Upper lobe of left lung (tissue), 6 donors: ENCODE measurements at places on chromosomes 1 and 21. TPM values are rescaled to one million over a fixed set of nuclear protein-coding genes. Genes with fewer than 3 reads are reported as not detected.

DNA sequence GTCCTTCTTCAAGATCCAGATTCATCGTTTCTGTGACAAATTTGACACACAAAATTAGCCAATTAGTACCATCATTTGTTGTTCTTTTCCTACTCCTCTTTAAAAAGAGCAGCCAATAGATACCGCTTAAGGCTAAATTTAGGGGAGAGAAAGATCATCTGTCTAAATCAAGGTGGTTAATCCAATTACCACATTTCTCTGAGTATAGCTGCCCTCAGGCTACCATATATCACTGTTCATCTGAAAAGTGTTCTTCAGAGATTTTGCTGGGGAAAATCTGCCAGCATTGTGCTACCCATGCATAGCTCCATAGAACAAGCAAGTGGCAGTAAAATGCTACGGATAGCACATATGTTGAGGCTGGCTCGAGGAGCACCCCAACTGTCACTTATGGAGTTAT lies 110.3 kb upstream of the ESRRG start:
- H3K4me3 ChIP-seq: no peak overlapping the region
- H3K27ac ChIP-seq: no peak overlapping the region
- no peaks in the 10 kb centered on the region for H3K36me3 ChIP-seq
- no peaks in the 10 kb centered on the region for H3K4me1 ChIP-seq
- no peaks in the 10 kb centered on the region for H3K27me3 ChIP-seq
- DNase-seq: no peak

GRCh38 chr1:169368406-169368769 lies 393 bp downstream of the BLZF1 start:
- H3K27me3 ChIP-seq: no peaks in the 10 kb centered on the region
- no peak for DNase-seq
- H3K27ac ChIP-seq: peak overlapping the region; percentile 89
- peaks cover 6% of the 10 kb centered on the region for H3K4me1 ChIP-seq

DNA sequence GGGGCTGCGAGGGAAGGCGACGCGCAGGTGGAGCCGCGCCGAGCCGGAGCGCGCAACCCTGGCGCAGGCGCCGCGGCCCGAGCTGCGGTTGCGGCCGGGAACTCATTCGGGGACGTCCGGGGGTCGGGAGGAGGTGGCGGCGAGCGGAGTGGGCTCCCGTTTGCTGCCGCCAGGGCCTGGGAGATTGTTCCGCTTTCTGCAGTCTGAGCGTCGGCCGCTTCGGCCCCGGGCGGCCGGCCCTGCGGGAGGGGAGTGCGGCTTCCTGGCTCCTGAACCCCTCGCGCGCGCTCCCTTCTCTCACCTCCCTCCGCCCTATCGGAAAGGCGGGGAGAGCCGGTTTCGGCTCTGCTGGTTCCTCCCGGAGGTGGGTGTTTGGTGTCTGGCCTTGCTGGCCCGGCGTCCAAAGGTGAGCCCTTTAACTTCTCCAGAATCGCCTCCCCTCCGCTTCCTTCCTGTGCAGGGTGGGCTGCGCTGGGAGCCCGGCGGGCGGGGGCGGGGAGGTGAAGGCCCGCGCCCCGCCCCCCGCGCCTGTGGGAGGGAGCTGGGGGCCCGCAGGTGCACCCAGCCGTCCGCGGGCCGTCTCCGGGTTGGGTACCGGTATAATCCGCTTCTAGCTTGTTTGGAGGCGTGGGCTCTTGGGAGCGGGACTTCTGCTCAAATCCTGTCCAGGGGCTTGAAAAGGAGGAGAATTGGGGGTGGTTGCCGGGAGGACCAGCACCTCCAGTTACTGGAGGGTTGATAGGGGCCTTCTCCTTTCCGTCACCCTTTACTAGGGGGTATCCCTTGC lies 683 bp downstream of the LRRC8D start:
- peaks cover 29% of the 10 kb centered on the region for H3K4me1 ChIP-seq
- peak overlapping the region; percentile 94 for H3K4me3 ChIP-seq
- H3K36me3 ChIP-seq: no peaks in the 10 kb centered on the region

- peaks cover 14% of the 10 kb centered on the region for H3K4me1 ChIP-seq
- peak overlapping the region; percentile 75 for H3K27ac ChIP-seq
- H3K4me3 ChIP-seq: no peak overlapping the region
Observed at GRCh38 chr1:116329524-116330341, 43.3 kb upstream of the ATP1A1 start.

- no peaks in the 10 kb centered on the region for H3K4me1 ChIP-seq
- H3K27me3 ChIP-seq: no peaks in the 10 kb centered on the region
- DNase-seq: no peak
- H3K36me3 ChIP-seq: no peaks in the 10 kb centered on the region
- H3K27ac ChIP-seq: no peak overlapping the region
- no peak overlapping the region for H3K4me3 ChIP-seq
Observed at GRCh38 chr1:157944663-157945280, 48.7 kb upstream of the KIRREL1 start.

- no peak for DNase-seq
- H3K27me3 ChIP-seq: no peaks in the 10 kb centered on the region
- no peak overlapping the region for H3K4me3 ChIP-seq
- H3K36me3 ChIP-seq: peaks cover under 1% of the 10 kb centered on the region
Observed at GRCh38 chr1:29083317-29084195, 40.1 kb downstream of the TMEM200B start.

- H3K27ac ChIP-seq: peak within 1 kb of the TSS; percentile 97
- H3K4me3 ChIP-seq: peak within 1 kb of the TSS; percentile 71
- no peaks in the 10 kb centered on the region for H3K27me3 ChIP-seq
- H3K36me3 ChIP-seq: no peaks in the 10 kb centered on the region
- DNase-seq: no peak
- peaks cover 47% of the 10 kb centered on the region for H3K4me1 ChIP-seq
Observed at GRCh38 chr1:155173478-155174323, at the start of gene TRIM46. Gene TRIM46, plus strand, starts transcription at chr1:155173849. Its CDS starts 118 bp downstream, at chr1:155173967.

DNA sequence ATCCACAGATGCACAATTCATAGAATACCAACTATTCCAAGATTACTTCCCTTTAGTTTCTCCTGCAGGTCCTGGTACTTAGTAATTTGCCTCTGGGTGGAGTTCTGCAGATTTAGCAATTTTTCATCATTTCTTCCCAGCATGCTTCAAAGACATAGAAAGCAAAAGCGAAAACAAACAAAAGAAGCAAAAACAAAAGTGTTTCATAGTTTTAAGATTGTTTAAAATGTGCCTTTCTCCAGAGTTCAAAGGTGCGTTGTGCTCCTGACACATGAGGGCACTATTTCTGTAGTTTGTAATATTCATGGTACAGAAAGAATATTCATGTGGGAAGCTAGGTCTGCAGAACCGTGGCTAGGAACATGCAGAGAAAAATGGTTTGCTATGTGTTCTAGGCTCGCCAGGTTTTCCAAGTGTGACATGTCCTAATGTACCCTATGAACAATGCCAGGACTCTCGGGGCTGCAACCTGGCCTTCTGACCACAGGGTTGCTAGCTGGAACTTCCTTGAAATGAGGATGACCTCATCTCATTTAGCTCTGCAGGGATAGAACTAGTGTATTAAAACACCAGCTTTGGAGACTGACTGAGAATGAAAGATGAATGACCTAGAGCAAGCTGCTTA lies 30.0 kb upstream of the RCSD1 start:
- no peak overlapping the region for H3K4me3 ChIP-seq
- H3K4me1 ChIP-seq: peaks cover 28% of the 10 kb centered on the region
- no peaks in the 10 kb centered on the region for H3K36me3 ChIP-seq
- DNase-seq: no peak
- H3K27ac ChIP-seq: peak overlapping the region; percentile 74

DNA sequence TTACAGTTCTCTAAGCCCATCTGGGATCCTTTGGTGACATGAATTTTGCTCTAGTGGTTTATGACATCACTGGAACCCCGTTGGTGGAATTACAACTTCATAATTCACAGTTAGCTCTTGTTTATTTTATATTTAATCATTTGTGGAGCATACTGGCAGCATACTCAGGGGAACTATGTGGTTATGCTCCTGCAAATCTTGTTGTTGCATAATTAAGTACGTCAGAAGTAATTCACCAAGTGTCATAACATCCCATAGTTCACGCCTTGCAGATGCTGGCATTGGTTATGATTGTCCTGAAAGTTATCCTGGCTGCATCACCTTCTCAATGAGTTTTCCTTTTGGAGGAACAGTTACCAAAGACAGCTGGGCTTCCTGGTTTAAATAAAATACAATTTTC lies 16.5 kb downstream of the PRRX1 start:
- H3K27ac ChIP-seq: no peak overlapping the region
- no peaks in the 10 kb centered on the region for H3K27me3 ChIP-seq
- H3K36me3 ChIP-seq: no peaks in the 10 kb centered on the region
- no peak overlapping the region for H3K4me3 ChIP-seq
- no peak for DNase-seq

DNA sequence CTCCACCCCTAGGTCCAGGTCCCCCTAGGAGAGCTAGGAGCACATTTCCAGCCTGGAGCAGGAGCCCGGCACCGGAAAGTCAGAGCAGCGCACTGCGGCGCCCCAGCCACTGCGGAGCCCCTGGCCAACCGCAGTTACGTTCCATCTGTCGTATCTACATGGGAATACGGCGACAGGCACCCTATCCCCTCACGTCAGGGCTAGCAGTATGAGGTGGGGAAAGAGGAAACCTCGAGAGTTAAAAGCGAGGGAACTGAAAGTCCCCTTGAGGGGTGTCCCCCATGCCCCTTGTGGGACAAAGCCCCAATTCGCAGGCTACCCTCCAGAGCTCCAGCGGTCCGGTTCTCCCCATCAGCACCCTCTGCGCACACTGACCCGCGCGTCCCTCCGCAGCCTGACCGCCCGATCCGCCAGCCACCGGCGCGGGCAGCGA lies 995 bp downstream of the COLGALT2 start:
- DNase-seq: no peak
- peaks cover 8% of the 10 kb centered on the region for H3K4me1 ChIP-seq
- peak overlapping the region; percentile 61 for H3K4me3 ChIP-seq

GRCh38 chr1:178716111-178716510 lies 8.9 kb upstream of the RALGPS2 start:
- H3K4me3 ChIP-seq: no peak overlapping the region
- H3K4me1 ChIP-seq: no peaks in the 10 kb centered on the region
- no peak for DNase-seq
- no peak overlapping the region for H3K27ac ChIP-seq
- no peaks in the 10 kb centered on the region for H3K27me3 ChIP-seq
- H3K36me3 ChIP-seq: no peaks in the 10 kb centered on the region

GRCh38 chr1:164644774-164645644 lies 86.0 kb downstream of the PBX1 start:
- no peak for DNase-seq
- no peak overlapping the region for H3K4me3 ChIP-seq
- H3K27me3 ChIP-seq: no peaks in the 10 kb centered on the region
- H3K36me3 ChIP-seq: peaks cover 4% of the 10 kb centered on the region
- peaks cover 16% of the 10 kb centered on the region for H3K4me1 ChIP-seq

GRCh38 chr1:185666582-185666981 lies 67.6 kb upstream of the HMCN1 start:
- no peak overlapping the region for H3K4me3 ChIP-seq
- H3K36me3 ChIP-seq: no peaks in the 10 kb centered on the region
- H3K27me3 ChIP-seq: no peaks in the 10 kb centered on the region
- H3K27ac ChIP-seq: no peak overlapping the region

DNA sequence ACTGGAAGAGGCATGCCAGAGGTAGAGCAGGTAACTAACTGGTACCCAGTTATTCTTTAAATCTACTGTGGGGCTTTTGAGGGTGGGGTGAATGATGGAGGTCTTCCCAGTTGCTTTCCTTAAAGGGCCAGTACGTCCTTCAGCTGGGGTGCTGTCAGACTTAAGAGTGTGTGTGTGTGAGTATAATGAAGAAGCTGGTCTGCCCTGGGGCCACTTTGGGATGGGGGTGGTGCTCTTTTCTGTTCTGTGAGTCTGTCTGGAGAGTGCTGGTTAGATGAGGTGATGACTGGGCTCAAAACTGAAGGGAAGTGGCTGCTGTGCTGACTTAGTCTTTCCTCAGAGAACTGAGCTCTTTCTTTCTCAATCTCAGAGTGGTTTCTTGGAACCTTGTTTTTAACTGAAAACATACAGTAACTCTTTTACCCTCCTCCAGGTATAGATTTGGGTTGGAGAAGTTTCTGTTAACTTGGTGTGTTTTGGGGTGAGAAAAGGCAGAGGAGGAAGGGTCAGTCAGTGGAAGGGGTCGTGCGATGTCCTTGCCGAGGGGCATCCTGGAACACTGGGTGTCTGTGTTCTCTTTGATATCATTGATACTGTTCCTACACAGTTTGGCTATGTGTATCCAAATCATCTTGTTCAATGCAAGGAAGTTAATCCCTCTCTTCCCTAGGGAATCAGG lies 746 bp downstream of the MACF1 start:
- peaks cover 50% of the 10 kb centered on the region for H3K4me1 ChIP-seq
- H3K4me3 ChIP-seq: no peak overlapping the region
- H3K27me3 ChIP-seq: no peaks in the 10 kb centered on the region
- no peaks in the 10 kb centered on the region for H3K36me3 ChIP-seq
- no peak for DNase-seq

GRCh38 chr1:25073640-25074270 lies 143.7 kb upstream of the RUNX3 start:
- H3K27ac ChIP-seq: no peak overlapping the region
- no peaks in the 10 kb centered on the region for H3K4me1 ChIP-seq
- no peak overlapping the region for H3K4me3 ChIP-seq

DNA sequence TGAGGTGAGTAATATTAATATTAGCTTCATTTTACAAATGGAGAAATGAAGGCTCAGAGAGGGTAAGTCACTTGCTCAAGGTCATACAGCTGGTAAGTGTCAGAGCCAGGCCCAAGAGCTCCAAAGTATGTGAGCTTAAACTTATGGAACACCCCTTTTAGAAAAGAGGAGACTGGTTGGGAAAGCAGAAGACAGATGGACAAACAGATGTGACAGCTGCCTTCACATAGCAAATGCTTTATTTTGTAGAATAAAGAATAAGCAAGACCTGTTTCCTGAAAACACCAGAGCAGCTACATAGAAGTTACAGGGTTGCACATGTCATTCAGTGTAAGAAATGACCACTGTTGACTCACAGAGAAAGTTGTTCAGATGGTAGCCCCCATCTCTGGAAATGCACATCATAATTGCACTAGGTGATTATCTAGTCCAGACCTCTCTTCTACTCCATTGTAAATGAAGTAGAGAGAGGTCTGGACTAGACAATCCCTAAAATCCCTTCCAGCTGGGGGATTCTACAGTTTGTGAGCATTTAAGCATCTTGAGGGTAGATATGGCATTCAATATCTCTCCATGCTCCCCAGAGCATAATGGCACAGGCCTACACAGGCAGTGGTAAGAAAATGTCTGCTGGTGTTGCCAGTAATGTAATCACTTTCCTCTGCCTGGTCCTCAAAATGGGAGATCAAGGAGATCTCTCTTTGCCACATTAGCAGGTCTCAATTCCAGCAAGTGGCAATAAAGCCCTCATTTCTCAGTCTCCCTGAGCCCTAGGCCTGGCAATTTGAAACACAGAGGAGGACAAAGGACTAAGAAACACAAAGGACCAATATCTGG lies 188.2 kb upstream of the FGGY start:
- H3K27me3 ChIP-seq: no peaks in the 10 kb centered on the region
- DNase-seq: no peak
- H3K36me3 ChIP-seq: no peaks in the 10 kb centered on the region
- H3K4me3 ChIP-seq: no peak overlapping the region

Gene OLIG2
- total RNA-seq: not detected

Gene HSD11B1
- total RNA-seq: 21.4 TPM

Gene MPZL1
- 80.6 TPM for total RNA-seq

Gene ZNHIT6
- total RNA-seq: 4.2 TPM

Gene CRYAA
- not detected for total RNA-seq
